ENCODE measurements at places on chromosomes 13 and 19. TPM values are rescaled to one million over a fixed set of nuclear protein-coding genes. Genes with fewer than 3 reads are reported as not detected.

DNA sequence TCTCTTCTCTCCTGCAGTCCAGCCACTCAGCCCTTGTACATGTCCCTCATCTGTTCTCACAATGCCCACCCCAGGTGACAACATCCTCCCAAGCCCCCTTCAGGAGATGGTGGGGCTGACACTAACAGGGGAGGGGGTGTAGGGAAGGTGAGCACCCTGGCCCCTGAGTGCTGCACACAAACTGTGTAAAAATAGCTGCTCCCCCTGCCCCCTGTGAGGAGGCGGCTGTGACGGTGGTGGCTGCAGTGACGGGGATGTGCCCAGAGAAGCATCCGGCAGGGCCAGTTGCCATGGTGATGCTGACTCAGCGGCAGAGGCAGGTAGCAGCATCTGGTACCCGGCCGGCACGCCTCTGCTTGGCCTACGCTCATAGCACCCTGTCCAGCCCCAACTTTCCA lies 13.0 kb upstream of the JUND start:
- peak; percentile 48 for ATAC-seq

DNA sequence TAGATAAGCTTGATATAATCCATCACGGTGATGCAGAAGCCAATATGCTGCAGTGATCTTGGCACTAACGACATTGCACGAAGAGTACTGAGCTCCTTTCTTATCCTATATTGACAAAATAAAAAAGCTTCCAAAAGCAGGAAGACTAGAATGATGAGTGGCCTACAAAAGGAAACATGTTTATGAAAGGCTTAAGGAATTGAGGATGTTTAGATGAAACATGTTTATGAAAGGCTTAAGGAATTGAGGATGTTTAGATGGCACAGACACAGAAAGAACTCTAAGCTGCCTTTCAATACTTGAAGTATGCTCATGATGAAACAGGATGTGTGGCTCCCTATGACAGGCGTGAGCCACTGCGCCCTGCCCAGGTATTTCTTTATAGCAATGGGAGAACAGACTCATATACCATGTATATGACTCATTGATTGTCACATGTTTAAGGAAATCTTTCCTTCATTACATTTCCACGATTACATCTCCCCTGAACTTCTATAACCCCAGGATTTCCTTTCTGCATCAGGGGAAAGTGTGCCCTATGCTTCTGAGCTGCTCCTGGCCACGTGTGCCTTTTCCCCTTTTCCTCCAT lies 690.8 kb upstream of the ARGLU1 start:
- peak; percentile 27 for ATAC-seq

- no peak for ATAC-seq
Observed at GRCh38 chr13:99307247-99307646, at the start of gene GPR183. Gene GPR183, minus strand, starts transcription at chr13:99307399. Its CDS starts 11,254 bp downstream, at chr13:99296145.

GRCh38 chr19:47227352-47228167 lies 3.4 kb downstream of the BBC3 start:
- ATAC-seq: peak; percentile 41

The MLLT1 gene
- 31.6 TPM for total RNA-seq

The C19orf85 gene
- total RNA-seq: 0.32 TPM

DNA sequence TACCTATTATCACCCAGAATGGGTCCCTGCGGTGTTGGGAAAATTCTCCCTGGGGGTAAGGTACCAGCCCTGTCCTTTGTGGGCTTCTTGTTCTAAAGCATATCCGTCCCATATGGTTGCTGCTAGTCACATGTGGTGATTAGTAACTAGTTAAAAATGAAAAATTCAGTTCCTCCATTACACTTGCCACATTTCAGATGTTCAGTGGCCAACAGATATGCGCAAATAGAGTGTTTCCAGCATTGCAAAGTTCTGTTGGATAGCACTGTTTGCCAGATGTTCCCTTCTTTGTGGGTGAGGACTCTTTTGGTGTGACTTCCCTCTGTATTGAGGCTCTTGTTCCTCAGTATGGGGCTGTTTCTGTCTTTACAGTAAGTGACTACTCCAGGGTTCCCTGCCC lies 3.8 kb downstream of the CNOT3 start:
- no peak for ATAC-seq

The DPF1 gene
- total RNA-seq: 2.9 TPM

DNA sequence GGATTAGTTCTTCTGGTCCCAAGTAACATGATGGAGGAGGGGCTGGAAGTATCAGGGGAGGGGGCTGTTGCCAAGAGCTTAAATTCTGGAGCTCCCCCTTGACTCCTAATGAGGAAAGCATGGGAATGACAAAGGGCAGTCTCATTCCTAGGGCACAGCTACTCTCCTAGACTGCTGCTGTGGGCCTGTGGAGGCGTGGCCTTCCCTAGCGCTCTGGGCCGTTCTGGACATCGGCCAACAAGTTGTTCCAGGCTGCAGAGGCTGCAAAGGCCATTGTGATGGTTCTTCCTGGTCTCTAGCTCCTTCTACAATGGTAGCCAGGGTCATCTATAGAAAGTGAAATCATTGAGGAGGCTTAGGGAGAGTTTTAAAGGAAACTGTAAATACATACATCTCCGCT lies 916.6 kb downstream of the DIAPH3 start:
- ATAC-seq: peak; percentile 79

The LGALS7B gene
- total RNA-seq: not detected

DNA sequence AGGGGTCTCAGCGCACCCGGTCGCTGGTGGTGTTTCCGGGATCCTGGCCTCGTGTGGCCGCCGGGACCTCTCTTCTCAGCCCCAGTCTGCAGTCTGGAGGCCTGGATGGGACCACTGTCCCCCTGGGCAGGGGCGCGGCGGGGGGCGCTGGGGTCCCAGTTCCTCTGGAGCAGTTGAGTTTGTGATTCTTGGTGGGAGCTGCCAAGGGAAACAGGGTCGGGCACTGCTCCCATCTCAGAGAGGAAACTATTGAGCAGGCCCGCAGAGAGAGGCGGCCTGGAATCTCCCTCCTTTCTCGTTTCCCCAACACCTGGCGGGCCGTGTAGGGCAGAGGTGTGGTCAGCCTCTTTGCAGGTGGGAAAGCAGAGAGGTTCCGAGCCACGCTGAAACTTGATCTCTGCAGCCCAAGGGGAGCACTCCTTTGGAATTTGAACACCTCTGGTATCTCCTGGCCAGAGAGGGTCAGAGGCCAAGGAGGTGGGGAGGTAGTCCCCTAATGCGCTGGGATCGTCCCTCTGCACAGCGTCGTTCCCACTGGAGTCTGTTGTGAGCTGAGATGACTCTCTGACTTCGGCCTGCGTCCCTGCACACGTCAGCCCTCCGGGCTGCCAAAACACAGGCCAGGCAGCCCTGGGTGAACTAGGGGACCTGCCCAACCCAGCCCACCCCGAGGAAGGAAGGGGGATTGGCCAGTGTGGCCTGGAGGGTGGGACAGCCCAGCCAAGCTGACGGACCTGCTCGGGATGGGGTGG lies 741 bp downstream of the PLEKHF1 start:
- ATAC-seq: no peak

GRCh38 chr19:32682317-32682716 lies 6.7 kb downstream of the RGS9BP start:
- no peak for ATAC-seq

The JUNB gene
- 11.8 TPM for total RNA-seq

GRCh38 chr19:35559781-35560180 lies 3.7 kb downstream of the ATP4A start:
- ATAC-seq: no peak

GRCh38 chr13:20980430-20980829 lies 77.9 kb upstream of the XPO4 start:
- no peak for ATAC-seq

GRCh38 chr13:63381078-63381859 lies 1965.6 kb upstream of the PCDH20 start:
- no peak for ATAC-seq

GRCh38 chr13:46104868-46105267 lies at the start of gene CPB2:
Gene CPB2, minus strand, starts transcription at chr13:46105033. Its CDS starts 24 bp downstream, at chr13:46105009.
- no peak for ATAC-seq

- peak; percentile 69 for ATAC-seq
Observed at GRCh38 chr13:20873348-20873747, 29.2 kb downstream of the XPO4 start.

DNA sequence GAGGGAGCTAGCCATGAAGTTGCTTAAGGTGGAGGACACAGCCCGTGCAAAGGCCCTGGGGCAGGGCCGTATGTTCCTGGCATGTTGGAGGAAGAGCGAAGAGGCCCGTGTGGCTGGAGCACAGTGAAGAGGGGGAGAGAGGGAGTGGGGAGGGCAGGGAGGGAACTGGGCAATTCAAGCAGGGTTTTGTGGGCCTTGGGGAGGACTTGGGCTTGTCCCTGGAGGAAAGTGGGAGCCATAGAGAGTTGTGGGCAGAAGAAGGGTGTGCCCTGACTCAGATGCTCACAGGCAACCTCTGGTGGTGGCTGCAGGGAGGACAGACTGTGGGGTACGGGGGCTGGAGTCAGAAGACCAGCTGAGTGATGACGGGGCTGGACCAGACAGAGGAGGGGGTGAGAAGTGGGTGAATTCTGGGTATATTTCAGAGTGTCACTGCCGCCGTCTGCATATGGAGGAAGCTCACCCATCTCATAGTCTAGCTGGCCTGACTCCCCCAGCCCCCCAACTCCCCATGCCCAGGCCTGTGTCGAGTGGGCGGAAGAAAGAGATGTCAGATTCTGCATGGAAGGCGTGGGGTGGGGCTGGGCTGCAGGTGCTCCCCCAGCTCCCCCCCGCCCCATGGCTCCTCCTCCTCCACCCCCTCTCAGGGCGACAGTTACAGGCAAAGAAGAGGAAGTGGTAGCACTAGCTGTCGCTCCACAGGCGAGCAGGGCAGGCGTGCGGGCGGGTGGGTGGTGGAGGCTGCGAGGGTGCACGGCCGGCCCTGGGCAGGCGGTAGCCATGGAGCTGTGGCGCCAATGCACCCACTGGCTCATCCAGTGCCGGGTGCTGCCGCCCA lies at the start of gene VAV1:
VAV1 (plus strand) TSS at position 681 of the 838 bp plus-strand sequence; CDS start at position 781, 100 bp downstream.
- ATAC-seq: no peak

- no peak for ATAC-seq
Observed at GRCh38 chr19:49816590-49816989, 1.5 kb upstream of the MED25 start.

The ZNF497 gene
- total RNA-seq: 5.1 TPM

The OLFM4 gene
- total RNA-seq: 0.26 TPM

The PTGER1 gene
- total RNA-seq: not detected

The CEACAM1 gene
- total RNA-seq: 3.8 TPM

The ATXN8OS gene
- total RNA-seq: 0.59 TPM

- ATAC-seq: no peak
Observed at GRCh38 chr13:105220063-105220462, 1315.4 kb downstream of the EFNB2 start.

The IGLON5 gene
- 9.3 TPM for total RNA-seq

- ATAC-seq: no peak
Observed at GRCh38 chr13:46598140-46598819, 45.3 kb downstream of the LRCH1 start.

DNA sequence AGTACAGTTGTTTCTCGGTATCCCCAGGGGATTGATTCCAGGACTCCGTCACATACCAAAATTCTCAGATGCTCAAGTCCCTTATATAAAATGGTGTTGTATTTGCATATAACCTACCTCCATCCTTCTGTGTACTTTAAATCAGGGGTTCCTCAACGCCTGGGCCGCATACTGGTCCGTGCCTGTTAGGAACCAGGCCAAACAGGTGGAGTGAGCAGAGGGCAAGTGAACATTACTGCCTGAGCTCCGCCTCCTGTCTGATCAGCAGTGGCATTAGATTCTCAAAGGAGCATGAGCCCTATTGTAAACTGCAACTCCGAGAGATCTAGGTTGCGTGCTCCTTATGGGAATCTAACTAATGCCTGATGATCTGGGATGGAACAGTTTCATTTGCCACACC lies 42.2 kb upstream of the KCTD4 start:
- ATAC-seq: no peak

The AMER2 gene
- 0.04 TPM for total RNA-seq

- ATAC-seq: peak; percentile 71
Observed at GRCh38 chr13:30624630-30625029, 6.9 kb downstream of the USPL1 start.

The NOSIP gene
- total RNA-seq: 68.0 TPM

The SLC10A2 gene
- total RNA-seq: not detected

The FUT3 gene
- 1.2 TPM for total RNA-seq

- ATAC-seq: no peak
Observed at GRCh38 chr13:97938706-97939475, 14.6 kb upstream of the IPO5 start.

GRCh38 chr19:51093101-51093500 lies 10.4 kb upstream of the KLK14 start:
- ATAC-seq: peak; percentile 50

The NLRP7 gene
- total RNA-seq: 0.21 TPM

GRCh38 chr19:53076984-53077383 lies 26.2 kb downstream of the ZNF160 start:
- peak; percentile 57 for ATAC-seq

The CACNA1A gene
- 4.6 TPM for total RNA-seq

- ATAC-seq: no peak
Observed at GRCh38 chr13:35882722-35883497, 248.3 kb downstream of the DCLK1 start.

The CALR3 gene
- total RNA-seq: 0.34 TPM

DNA sequence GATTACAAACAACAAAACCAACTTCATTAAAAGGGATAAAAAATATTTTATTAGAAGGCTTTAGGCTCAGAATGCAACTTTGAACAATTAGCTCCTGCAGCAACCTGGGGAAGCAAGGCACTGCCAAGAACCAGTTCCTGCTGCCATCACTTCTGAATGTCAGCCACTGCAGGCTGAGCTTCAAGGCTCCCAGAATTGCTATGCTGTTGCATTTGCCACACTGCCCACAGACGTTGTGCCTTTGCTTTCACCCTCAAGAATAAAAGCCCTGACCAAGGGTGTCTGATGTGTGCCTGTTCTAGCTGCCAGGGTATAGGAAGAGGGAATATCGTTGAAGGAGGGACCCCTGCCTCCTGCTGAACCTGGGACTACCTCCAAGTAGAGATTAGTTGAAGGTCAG lies 238.4 kb downstream of the ITGBL1 start:
- ATAC-seq: no peak
